ENCODE measurements at places on chromosomes 2 and 18.

GRCh38 chr2:98944775-98945174 lies 8.8 kb upstream of the CRACDL start:
- DNase-seq = no peak

- DNase-seq = no peak
These were observed 5.0 kb upstream of the DGKD start for GRCh38 chr2:233349005-233349998.

GRCh38 chr2:13504808-13505207 lies 788.1 kb downstream of the TRIB2 start:
- no peak for DNase-seq

- DNase-seq = no peak
These were observed 84.6 kb downstream of the SMAD7 start for GRCh38 chr18:48866028-48866733.

DNA sequence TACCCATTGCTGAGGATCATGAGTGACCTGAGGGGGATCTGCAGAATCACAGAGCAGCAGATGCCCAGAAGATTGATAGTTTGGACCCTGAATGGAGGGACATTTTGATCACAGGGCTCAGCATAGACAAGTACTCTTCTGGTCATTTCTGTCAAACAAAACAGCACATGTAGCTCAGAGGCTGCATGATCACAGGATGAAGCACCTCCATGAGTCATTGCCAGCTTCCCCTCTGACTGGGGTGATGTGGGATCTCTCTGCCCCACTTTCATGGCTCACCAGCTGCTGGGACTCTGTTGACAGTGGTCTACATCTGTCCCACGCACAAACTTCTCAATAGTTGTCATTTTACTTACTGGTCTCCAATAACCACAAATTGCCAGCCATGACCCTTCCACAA lies 264.1 kb downstream of the RPIA start:
- DNase-seq = no peak

DNA sequence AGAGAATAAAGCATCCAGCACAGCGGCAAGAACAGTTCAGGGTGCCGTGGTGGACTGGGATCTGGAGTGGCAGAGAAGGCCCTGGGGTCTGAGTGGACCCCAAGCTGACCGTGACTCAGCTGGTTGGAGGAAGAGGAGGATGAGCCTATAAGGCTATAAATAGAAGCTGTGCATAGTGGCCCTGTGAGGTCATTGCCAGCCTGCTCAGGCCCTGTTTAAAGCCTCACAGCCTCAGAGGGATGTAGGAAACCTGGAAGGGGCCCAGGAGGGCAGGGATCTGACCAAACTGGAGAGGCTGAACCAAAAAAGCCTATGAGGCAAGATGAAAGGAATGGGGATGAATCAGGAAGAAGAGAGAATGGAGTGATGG lies 11.3 kb upstream of the DES start:
- no peak for DNase-seq

DNA sequence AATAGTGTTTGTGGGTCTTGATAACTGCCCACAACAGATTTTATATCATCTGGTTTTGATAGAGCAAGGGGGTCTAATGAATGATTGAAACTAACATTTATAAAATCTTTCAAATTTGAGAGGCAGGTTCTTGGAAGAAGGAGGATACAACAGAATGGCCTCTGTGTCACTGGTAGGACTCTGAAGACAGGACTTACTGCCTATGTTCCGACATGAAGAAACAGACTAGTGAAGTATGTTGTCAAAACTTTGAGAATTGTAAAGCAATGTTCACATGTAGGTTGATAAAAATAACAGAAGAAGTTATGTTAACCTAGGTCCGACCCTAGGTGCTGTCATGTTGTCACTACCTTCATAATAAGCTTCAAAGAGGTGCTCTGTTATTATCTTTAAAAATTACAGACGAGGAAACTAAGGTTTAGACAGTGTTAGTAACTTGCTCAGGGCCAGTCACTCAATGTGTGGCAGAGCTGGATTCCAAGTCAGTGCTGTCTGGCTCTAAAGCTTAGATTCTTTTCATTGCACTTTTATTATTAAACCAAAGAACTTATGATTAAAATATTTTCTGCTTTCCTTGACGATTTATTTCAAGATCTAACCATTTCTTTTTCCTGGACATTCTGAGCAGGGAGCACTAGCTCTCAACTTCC lies 146.2 kb downstream of the RPIA start:
- DNase-seq = no peak

GRCh38 chr18:12293831-12294230 lies 14.2 kb upstream of the TUBB6 start:
- DNase-seq = no peak

DNA sequence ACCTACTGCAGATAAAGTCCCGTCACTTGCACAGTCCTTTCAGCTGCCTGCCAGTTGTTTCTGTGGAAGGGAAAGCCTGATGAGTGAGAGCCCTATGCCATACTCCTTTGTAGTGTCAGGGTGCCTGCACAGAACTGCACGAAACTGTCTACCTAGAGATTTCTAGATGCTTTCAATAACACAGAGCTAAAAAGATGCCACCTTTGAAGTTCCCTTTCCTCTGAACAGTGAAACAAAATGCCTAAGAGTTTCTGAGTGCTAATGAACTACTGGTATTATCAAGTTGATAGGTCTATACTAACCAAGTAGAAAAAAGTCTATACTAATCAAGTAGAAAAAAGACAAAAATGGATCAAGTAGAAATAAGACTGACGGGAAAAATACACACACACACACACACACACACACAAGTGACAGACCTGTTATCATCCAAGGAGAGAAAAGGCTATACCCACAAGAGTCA lies 79.0 kb downstream of the TLK1 start:
- no peak for DNase-seq

DNA sequence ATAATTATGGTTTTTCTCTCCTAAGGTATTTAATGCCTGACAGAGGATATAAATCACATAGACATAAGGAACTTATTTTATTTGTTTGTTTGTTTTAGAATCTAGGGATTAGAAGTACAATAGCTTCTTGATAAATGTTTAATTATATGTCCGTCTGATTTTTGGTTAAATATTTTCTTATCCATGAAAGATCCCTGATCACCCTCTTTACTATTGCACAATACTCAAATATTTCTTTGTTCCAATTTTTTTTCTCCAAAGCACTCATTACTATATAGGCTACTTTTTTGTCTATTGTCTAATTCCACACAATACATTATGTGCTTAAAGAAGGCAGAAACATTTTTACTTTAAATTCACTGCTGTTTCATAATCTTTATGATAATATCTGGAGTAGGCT lies 875.8 kb downstream of the TDRD15 start:
- DNase-seq = no peak

- no peak for DNase-seq
These were observed 35.4 kb downstream of the PSD4 start for GRCh38 chr2:113209011-113209645.

DNA sequence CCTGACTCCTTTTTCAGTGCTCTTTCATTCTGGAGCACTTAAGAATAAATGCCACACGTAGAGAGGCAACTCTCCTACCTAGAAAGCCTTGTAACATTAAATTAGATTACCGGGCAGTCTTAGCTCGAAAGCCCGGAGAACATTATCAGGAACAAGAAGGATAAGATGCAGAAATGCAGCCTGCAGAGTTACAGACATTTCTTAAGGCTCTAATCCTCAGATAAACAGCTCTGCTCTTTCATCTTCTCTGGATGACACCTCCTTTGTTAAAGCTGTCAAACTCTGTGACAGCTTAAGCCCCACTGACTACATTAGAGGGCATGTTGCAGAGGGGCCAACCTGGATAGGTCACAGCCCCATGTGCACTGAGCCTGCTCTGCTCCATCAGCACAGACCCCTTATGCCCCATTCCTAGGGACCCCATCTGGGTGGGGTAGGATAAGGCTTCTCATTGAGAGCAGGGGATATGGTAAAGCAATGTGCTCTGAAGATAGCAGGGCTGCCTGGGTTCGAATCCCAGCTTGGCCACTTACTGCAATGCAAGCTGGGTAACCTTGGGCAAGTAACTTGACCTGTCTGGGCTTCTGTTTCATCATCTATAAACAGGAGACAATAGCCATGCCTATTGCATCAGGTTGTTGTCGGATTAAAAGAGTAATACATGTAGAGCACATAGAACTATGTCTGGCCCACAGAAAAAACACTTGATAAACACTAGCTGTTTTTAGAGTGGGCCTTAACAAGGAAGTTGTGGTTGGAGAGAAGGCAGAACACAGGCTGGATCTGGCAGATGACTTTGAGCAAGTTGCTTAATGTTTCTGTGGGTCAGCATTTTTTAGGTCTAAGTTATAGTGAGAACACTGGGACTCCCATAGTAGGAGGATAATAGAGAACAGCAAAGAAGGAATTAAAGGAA lies 111.4 kb downstream of the THNSL2 start:
- no peak for DNase-seq

- no peak for DNase-seq
These were observed 199.6 kb upstream of the FBXO11 start for GRCh38 chr2:48105848-48106247.

GRCh38 chr2:14011190-14011589 lies 621.3 kb upstream of the LRATD1 start:
- no peak for DNase-seq

DNA sequence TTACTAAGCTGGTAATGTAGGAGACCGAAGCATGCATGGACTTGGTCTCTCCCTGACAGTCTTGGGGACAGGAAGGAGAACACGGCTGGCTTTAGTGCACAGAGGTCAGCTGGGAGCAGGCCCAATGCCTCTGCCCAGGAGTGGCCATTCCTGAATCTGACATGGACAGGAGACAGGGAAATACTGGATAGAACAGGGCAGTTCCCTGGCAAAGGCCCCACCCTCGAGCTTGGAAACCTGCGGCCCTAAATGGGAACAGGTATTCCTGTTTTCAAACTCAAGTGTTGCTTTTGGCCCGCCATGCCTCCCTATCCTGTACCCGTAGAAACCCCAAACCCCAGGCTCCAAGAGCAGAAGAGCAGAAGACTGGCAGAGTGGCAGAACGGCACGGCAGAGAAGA lies 107.4 kb downstream of the ZNF516 start:
- DNase-seq = no peak

DNA sequence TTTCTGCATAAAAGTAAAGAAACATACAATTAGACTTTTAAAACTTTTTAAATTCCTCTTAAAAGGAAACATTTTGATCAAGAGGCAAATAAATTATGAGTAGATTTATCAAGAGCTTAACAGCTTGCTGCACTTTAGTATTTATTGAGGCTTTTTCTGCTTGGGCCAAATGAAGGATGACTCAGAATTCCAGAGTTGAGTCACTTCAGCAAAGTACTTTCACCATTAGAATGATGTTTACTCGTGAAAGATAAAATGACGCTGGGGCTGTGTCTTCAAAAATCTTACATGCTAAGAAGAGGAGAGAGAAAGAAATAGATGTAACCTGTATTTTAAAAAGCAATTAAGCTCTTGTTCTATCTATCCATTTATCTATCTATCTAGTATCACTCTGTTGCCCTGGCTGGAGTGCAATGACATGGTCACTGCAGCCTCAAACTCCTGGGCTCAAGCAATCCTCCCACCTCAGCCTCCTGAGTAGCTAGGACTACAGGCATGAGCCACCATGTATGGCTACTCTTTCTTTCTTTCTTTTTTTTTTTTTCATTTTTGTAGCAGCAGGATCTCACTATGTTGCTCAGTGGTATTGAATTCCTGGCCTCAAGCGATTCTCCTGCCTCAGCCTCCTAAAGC lies 75.3 kb upstream of the RIOK3 start:
- no peak for DNase-seq

DNA sequence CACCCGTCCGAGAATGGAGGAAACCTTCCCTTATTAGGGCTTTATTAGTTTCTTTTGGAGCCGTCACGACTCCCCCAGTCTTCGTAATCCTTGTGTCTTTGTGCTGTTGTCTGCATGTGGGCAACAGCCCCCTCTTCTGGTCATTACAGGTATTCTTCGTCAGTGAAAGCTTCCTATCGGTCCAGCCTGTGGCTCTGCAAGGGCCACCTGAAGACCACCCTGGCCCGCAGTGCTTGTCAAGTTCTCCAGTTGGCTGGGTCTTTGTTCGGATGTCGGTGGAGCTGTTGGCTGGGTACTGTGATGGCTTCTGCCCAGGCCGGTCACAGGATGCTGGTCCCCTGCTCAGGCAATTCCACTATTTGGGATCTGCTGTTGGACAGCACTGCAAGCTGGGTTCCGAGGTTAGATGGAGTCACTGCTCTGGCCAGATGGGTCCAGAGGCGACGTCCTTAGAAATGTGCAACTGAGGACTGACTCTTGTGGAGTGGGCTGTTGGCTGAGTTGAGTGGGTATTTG lies 19.2 kb downstream of the E2F6 start:
- DNase-seq = peak; percentile 19

- DNase-seq = no peak
These were observed 8.2 kb upstream of the GBX2 start for GRCh38 chr2:236176417-236176816.

GRCh38 chr18:35680139-35680551 lies 98.6 kb downstream of the GALNT1 start:
- DNase-seq = no peak

- no peak for DNase-seq
These were observed 360.4 kb downstream of the SLC4A3 start for GRCh38 chr2:219987830-219988229.

GRCh38 chr2:12451726-12452125 lies 265.0 kb upstream of the TRIB2 start:
- DNase-seq = no peak

DNA sequence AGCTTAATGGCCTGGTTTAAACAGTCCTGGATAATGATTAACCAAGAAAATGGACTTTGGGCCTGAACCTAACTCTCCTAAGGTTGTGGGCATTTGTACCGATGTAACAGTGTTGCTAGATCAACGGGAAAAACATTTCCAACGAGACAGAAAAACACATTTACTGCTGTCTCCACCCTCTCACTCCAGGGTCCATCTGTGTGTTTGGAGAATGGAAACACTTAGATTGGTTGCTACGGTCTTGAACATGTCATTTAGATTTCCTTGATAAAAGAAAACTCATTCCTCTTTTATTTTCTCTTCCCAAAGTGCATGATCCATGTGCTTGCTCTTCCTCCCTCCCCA lies 88.0 kb downstream of the SOCS6 start:
- no peak for DNase-seq

Data from activated CD4-positive, alpha-beta T cell treated with anti-CD3 and anti-CD28 coated beads for 1 hour (primary cell).